ENCODE measurements at places on chromosomes 3 and 15.

- no peak for DNase-seq
These were observed 104.6 kb downstream of the ATP1B3 start for GRCh38 chr3:141981084-141981483.

DNA sequence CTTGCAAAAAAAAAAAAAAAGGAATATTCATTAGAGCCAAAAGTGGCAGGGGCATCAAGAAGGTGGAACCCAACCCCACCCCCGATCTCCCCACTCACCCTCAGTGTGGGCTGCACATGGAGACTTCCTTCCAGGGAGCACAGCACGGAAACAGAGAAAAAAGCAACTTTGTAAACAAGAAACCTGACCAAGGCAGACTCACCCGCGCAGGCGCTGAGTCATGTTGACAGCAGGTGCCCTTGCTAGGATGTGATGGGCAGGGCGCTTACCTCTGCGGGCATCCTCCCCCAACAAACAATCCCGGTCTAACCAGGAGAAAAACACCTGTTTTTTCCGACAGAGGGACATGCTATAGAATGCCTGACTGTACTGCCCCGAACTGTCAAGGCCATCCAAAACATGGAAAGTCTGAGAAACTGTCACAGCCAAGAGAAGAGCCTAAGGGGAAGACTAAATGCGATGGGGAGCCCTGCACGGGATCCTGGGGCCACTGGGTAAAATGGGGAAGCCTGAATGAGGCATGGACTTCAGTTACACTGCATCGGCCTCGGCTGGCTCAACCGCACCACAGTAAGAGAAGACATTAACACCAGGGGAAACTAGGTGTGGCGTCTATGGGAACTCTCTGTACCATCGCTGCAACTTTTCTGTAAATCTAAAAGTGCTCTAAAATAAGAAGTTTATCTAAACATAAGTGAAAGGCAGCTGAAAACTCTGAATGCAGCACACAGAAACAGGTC, 66.7 kb upstream of the GATA2 start:
- no peak for DNase-seq

DNA sequence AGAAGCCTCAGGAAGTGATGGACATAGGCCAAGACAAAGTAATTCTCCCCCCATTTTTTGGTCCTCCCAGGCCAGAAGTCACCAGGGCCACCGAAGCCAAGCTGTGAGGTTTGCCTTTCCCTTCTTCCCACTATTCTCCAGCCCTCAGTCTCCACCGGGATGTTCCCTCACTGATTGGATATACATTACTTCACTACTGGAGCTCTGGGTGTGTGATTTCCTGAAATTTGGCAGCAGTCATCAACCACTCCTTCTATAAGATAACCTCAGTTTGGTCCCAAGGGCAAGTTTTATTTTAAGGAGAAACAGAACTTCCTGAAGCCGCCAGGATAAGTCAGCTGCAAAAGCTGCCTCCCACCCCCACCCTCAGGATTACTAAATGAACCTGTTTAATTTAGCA, 11.3 kb downstream of the SLCO2A1 start:
- DNase-seq, result no peak

GRCh38 chr15:36232491-36232890, 346.9 kb upstream of the CDIN1 start:
- no peak for DNase-seq

DNA sequence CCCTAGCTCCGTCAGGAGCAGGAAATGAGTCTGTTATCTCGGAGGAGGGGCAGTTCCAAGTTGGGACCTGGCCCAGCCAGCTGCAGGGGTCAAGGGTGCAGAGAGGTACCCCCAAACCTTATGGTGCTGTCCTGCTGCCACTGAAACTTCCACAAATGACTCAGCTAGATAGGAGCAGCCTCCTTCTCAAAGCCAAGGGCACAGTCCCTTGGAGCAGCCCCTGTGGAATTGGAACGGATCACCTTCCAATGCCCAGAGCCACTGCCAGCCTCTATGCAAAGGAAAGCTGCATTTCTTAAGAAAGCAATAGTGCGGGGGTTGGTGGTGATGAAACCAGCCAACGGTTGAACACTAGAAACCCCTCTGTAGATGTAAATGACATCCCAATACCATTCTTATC, 19.6 kb upstream of the LRRK1 start:
- DNase-seq, result no peak

- DNase-seq, result no peak
These were observed 844.9 kb upstream of the ALCAM start for GRCh38 chr3:104521606-104522336.

- DNase-seq, result no peak
These were observed 96.5 kb downstream of the LIPC start for GRCh38 chr15:58528188-58528870.

DNA sequence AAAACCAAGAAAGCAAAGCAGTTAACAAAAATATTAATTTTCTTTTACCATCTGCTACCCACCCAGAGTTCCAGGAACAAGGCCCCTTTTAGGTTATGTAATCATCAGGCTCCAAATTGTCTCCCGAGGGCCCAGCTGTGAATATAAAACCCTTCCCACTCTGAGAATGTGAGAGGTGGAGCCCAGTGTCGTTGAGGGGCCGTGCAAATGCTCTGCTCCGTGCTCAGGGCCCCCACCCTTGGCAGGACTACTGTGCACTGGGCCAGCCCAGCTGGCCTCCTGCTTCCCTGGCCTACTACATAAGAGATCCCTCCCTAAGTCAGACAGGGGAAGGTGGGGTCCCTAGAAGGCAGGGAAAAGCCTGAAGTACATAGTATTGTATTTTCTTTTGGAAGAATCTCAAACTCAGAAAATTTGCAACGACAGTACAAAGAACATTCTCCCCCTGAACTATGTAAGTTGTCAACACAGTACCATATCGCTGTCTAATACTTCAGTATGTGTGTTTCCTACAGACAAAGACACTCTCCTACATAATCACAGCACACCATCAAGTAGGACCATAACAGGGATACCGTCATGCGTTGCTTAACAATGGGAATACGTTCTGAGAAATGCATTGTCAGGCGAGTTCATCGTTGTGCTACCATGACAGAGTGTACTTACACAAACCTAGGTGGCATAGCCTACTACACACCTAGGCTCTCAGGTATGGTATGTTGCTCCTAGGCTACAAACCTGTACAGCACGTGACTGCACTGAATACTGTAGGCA, 4.4 kb upstream of the CLEC3B start:
- no peak for DNase-seq

DNA sequence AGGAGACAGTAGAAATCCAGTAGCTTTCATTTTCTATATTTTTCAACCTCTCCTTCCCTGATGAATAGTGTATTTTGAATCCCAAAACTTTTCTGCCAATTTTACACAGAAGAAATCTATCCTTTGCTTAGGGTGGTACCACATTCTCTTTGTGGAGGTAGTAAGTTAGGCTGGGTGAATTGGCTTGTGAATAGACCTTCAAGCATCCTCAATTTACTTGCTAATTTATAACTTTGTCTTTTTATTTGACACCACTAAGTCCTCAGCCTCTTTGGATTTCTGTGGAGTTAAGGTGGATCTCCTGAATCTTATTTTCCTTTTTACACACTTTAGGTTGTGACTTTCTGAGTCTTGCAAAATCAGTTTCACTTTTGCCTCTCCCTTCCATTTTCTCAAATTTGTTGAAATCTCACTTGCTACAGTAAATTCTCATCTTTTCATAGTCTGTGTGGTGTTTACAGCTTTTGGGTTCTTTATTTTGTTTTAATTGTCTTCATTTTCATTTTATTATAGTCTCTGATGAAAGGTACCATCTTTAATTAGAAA, 5.7 kb upstream of the PLSCR1 start:
- no peak for DNase-seq
